ENCODE measurements at places on chromosomes 7 and 10.

GRCh38 chr10:111018021-111018420 lies 58.8 kb upstream of the ADRA2A start:
- no peak for DNase-seq

DNA sequence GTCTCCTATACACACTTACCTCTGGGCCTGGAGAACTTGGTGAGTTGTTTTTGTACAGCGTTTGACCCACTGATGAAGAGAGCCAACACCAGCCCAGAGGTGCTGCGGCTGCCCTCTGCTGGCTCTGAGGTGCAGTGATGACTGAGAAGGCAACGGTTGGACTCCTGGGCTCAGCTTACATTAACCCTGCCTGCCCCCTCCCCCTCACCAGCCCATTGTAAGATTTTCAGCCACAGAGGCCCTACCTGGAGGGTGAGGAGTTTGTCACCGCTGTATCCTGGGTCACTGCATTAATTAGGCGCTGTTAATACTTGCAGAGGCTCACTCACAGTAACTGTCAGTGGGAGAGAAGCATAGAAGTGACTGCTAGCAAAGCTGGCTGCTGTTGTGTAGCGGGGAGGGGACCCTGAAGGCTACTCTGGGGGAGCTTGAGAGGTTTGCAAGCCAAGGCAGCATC lies 19.0 kb upstream of the ANKRD2 start:
- no peak for DNase-seq

- no peak for DNase-seq
Observed at GRCh38 chr7:23709081-23709750, 803 bp upstream of the STK31 start.

- DNase-seq, result no peak
Observed at GRCh38 chr7:104005197-104005596, 15.7 kb upstream of the RELN start.

DNA sequence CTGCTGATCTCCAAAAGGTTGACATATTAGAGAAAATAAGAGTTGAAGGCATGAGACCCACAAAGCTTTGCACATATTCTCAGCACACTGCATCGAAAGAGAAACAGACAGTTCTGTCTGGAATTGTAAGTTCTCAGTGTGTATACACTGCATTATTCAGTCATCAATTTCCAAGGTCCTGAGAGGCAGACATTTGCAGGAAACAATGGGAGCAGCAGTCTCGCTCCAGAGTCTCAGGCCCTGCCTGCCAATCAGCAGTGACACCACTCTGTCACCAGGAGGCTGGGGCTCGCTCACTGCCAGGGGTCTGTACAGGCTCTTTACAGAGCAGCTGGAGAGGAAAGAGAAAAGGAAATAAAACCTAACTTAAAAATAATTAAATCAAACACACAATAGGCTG lies 36.3 kb downstream of the JAZF1 start:
- no peak for DNase-seq
